Stimulated activated CD4-positive, alpha-beta T cell treated with anti-CD3 and anti-CD28 coated beads, Interleukin-1b, Interleukin-23, amount 100 ng/mL, for 1 hour (primary cell): ENCODE measurements at places on chromosomes 7 and 10.

- DNase-seq: no peak
Observed at GRCh38 chr7:92754919-92755581, 81.3 kb downstream of the CDK6 start.

DNA sequence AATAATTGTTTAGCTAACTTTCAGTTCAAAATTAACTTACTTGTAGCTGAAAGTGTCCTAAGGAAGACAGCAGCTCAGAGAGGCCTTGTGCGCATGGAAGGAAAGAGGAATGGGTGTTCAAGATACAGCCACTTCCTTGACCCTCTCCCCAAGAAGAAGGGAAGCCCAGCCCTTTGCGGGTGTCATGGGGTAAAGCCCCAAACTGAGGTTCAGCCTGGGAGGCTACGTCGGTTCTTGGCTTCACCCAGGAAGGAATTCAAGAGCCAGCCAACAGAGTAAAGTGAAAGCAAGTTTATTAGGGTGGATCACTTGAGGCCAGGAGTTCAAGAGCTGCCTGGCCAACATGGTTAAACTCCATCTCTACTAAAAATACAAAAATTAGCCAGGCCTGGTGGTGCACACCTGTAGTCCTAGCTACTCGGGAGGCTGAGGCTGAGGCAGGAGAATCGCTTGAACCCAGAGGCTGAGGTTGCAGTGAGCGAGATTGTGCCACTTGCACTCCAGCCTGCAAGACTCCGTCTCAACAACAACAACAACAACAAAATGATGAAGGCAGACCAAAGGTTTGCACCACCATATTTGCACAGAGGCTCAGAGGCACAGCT, 15.9 kb downstream of the GPRIN2 start:
- no peak for DNase-seq

DNA sequence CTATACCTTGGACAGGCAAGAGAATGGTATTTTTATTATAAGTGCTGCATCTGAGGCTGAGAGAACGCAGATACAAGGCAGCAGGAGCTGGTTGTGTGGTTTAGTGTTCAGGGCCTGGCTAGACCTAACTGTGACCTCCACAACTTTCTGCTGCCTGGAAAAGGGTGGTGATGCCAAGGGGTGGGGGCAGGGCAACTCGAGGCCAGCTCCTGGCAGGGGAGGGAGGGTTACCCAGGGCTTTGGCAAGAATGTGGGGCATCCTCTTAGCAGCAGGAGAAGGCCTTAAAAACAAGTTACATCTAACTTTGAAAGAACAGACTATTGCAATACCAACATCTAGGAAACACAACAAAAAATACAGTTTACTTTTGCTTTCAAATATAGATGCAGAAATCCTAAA, 13.0 kb downstream of the MXI1 start:
- no peak for DNase-seq

DNA sequence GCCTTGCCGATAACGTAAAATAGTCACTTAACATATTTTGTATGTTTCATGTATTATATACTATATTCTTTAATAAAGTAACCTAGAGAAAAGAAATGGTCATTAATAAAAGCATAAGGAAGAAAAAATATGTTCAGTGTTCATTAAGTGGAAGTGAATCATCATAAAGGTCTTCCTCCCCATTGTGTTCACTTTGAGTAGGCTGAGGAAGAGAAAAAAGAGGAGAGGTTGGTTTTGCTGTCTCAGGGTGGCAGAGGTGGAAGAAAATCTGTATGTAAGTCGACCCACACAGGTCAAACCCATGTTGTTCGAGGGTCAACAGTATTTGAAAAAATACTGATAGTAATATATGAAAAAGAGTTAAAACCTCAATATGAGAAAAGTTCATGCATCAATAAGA, 90.3 kb downstream of the GLCCI1 start:
- no peak for DNase-seq

DNA sequence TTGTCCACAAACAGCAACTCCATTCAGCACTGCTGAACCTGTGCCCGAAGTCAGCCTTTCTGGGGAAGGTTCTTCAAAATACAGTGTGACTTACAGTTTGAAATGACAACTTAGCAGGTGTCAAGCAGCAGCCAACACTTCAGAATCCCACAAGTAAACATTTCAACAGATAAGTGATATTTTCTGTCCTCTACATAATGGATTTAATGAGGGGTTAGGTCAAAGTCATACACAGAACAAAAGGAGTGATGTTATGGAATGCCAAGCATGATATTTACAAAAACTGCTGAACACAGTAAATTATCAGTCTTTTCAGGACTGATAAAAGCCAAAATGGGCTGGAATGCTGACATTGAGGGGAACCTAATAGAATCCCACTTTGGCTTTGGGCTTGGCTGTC, 77.6 kb upstream of the JAZF1 start:
- no peak for DNase-seq
